ENCODE measurements at places on chromosomes 4 and X.

- no peak for DNase-seq
These were observed 23.7 kb downstream of the ACSL1 start for GRCh38 chr4:184801781-184802696.

DNA sequence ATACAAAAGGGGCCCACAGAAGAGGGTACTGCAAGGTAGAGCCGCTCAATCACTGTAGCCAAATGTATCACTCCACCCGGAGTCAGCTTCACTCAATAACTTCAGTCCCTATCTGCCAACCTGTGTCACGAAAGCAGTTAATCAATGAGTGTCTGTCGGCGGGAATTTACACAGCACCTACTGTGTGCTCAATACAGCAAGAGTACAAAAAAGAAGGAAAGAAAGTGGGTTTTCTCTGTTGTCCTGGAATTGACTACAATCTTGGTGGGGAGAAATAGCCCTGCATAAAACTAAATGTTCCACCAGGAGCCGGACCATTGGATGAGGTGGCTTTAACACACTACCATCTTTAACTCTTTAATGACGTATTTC, 780 bp upstream of the NKRF start:
- no peak for DNase-seq

DNA sequence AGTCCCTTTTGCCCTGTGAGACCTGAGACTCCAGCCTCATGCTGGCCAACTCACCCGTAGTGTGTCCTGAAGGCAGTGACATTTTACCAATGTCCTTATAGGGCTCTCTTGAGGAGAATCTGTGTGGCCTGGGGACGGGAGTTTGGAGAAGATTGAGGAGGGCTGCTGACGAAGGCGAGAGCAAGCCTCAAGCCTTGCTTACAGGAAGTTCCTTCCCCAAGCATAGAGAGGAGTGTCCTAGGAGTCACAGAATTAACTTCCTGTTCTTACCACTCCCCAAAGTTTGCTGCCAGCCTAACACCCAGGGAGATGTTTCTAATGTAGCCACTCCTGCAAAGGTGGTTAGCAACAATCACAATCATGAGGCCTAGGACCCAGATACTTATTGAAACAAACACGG, at the start of gene NXF3:
Gene NXF3 (minus strand): TSS at position 202 of the 400 bp plus-strand sequence. CDS start 120 bp downstream, at position 82.
- no peak for DNase-seq

- DNase-seq, result peak; percentile 82
These were observed 93.3 kb downstream of the ANXA3 start for GRCh38 chr4:78644744-78645330.

DNA sequence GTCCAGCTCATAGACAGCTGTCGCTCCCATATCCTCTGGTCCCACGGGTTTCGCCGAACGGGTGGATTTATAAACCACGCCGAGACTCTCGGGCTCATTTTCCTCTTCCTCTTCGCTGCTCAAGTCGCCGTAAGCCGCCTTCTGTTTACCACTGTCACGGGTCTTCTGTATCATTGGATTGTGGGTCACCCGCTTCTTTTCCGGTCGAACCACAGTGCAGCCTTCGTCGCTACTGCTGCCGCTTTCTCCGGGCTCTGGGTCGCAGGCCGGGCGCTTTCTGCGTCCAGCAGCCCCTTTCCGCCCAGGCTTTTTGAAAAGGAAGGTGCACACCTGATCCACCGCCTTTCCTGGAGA, 311 bp downstream of the RNF113A start:
- DNase-seq, result no peak

- no peak for DNase-seq
These were observed 100.2 kb upstream of the MID1IP1 start for GRCh38 chrX:38701073-38701472.

DNA sequence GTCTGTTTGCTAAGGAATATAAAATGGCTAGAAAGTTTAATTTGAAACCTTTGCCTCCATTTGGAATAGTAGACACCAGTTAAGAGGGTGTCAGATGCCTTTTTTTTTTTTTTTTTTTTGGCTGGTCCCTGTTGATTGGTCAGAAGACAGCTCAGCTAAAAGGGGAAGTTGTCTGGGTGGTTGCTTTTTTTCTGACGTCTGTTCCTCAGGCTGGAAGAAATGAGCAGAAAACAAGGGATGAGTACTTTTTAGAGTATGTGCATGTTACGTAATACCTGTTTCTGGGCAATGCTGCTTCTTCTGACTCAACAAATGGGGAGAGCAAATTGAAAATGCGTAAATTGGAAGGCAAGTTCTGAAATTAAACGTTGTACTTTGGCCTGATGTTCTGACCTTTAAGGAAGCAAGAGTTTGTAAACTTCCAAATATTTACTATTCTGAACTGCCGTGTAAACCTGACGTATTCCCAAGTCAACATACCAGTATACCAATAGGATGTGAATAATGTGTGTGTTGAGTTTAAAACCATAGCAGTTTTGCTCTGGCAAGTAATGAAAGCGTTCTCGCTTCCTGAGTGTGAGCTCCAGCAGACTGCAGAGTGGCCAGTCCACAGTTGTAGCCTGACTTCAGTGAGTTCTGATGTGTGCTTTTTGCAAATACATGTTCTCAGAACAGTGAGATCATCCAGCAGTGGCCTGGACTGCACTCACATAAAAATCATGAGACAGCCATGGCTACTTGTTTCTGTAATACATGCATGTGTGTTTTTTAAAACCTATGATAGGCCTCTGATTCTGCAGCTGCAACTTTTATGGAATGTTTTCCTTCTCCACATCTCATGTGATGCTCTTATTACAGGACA, 1.7 kb downstream of the SAT1 start:
- DNase-seq, result peak; percentile 60

DNA sequence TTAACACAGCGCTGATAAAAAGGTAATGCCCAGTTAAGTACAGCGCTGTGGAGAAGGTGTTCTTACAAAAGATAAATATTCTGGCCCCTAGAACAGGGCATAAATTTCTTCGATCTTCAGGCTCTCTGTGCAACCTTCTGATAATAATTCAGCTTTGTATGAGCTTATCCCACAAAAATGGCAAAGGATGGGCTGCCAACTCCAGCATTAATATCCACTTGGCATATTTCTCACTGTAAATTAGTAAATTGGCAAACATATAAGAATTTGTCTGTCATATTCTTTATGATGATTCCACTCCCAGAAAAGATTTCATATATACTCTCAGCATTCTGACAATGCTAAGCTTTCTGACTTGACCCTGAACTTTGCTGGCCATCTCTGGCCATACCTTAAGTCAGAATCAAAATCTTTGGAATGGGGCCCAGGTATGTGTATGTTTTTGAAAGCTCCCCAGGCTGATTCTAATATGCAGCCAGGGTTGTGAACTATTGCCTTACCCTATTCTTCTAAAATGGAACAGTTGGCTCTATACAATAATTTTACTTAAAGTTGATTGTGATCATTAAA, 134.8 kb downstream of the FRYL start:
- DNase-seq, result no peak

DNA sequence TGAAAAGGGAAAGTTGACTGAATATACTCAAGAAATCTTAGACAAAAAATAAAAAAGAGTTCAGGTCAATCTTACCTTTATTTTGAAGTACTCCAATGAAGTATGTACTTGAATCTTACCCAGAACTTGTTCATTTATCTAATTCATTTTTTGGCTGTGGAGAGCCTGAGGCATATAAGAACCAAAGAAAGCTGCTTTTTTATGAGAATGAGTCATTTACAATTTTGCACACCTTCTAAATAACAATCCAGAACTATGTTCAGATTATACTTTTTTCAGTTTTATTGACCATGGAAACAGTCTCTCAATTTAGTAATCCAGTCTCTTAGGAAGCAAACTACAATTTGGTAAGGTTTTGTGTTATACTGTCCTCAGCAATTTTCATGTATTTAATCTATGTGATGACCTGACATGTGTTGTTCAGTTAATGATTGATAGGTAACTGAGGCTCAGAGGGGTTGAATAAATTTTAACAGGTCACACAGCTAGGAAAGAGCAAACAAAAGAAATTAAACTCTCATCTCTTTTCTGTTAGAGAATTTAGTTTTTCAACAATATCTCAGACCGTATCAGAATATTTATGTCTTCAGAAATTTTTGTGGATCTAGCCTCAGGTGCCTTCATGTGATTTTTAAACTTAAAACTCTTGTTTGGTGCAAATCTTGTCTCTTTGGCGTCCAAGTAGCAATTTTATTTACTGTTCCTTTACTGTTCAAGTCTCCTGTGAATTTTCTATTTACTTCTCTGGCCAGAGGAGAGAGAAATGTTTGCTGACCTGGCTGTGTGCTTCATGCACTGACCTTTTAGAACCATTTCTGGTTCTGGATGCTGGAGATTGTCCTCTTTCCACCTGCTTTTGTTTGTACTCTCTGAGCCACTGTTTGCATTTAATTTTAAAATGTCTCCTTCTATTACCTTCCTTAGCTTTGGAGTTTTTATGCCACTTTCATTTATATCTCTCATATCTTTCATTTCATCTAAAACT, 1453.4 kb downstream of the STIM2 start:
- DNase-seq, result no peak

DNA sequence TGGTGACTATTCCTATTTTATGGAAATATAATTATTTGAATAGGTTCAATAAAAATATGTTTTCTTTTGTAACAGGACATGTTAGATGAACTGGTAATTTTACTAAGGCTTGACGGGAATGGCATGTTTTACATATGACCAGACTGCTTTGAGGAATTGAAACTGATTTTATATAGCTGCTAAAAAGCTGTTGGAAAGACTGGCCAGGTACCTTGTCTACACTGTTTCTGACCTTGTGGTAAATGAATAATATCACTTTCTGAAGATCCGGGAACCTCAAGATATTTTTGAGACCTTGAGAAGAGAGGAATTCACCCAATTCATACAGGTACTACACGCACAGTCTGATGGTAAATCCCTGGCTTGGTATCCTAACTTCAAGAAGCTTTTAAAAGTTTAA, 42.1 kb upstream of the USP46 start:
- DNase-seq, result no peak

- no peak for DNase-seq
These were observed 12.5 kb upstream of the PCYT1B start for GRCh38 chrX:24659646-24660045.

GRCh38 chrX:1451251-1451660, 1.5 kb downstream of the ASMTL start:
- peak; percentile 60 for DNase-seq

DNA sequence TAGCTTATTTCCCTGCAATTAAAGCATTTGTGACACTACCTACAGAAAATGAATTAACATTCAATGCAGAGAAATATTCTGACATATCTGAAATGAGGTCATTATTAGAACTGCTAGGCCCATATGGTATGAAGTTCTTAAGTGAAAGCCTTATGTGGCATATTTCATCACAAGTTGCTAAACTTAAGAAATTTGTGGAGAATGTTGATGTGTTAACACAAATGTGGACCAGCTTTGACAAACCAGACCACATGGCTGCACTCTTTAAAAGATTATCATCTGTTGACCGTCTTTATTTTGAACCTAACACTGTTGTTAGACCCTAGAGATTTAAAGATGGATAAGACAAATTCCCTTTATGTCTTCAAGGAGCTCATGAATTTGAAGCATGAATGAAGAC, 1024.1 kb downstream of the RPA4 start:
- no peak for DNase-seq

GRCh38 chr4:173039617-173040577, 128.7 kb upstream of the GALNT7 start:
- no peak for DNase-seq

DNA sequence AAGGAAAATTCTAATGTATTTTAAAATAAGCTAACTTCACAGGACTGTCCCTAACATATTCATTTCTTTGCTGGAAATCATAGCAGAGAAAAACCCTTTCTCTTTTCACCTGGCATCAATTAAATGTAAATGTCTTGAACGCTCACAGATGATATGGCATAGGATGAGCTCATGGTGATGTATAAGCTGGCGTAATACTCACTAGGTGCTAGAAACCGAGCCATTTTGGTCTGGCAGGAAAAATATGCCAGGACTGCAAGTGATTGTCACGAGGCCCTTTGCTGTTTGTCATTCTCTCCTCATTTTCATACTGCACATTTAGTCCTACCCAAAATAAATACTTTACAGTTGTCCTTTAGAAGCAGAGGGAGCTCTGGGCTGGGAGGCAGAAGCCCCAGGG, 222.7 kb upstream of the LNX1 start:
- DNase-seq, result no peak

- no peak for DNase-seq
These were observed 22.1 kb downstream of the UBE2K start for GRCh38 chr4:39719804-39720580.

- DNase-seq, result no peak
These were observed 134.0 kb downstream of the MID1 start for GRCh38 chrX:10486373-10486772.

GRCh38 chr4:45621971-45622370, 501.9 kb downstream of the GABRG1 start:
- DNase-seq, result no peak

DNA sequence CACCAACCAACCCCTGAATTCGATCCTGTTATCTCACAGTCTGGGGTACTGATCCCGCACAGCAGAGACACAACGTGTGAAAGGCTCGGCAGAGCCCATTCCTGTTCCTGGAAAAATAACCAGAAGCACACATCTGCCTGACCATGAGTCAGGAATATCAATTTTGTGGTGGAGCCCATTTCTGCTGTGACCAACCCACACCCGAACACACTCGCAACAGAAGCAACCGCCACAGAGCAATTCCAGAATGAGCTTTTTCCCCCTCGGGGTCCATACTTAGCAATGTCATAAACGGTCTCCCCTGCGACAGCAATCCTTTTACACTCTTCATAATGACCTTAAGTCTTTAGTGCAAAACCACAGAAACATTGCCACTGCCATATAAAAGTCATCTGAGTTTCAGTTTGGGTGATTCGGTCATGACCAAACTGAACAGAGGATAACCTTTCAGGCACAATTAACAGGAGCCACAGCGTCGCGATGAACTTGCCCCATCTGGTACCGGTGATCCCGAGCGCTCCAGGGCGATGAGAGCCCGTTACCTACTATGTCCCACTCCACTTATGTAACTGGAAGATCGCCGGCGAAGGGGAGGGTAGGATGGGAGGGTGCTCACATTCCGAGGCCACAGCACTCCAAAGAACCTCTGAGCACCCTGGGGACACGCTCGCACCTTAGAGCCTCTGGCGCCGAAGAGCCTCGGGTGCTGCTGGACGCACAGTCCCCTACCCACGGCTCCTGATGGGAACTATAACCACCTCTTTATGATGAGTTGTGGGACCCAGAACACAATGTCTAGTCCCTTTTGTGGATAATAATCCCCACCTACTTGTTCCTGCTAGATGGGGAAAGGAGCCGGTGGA, 1.1 kb downstream of the MECP2 start:
- DNase-seq, result peak; percentile 68

- no peak for DNase-seq
These were observed 49.3 kb downstream of the APELA start for GRCh38 chr4:164926301-164926700.
